Stimulated activated naive CD4-positive, alpha-beta T cell (primary cell): ENCODE measurements at places on chromosomes 3 and 15.

- DNase-seq, result no peak
Observed at GRCh38 chr15:70147178-70147760, 49.6 kb upstream of the TLE3 start.

GRCh38 chr3:156668073-156668763, 6.2 kb upstream of the TIPARP start:
- DNase-seq, result no peak

DNA sequence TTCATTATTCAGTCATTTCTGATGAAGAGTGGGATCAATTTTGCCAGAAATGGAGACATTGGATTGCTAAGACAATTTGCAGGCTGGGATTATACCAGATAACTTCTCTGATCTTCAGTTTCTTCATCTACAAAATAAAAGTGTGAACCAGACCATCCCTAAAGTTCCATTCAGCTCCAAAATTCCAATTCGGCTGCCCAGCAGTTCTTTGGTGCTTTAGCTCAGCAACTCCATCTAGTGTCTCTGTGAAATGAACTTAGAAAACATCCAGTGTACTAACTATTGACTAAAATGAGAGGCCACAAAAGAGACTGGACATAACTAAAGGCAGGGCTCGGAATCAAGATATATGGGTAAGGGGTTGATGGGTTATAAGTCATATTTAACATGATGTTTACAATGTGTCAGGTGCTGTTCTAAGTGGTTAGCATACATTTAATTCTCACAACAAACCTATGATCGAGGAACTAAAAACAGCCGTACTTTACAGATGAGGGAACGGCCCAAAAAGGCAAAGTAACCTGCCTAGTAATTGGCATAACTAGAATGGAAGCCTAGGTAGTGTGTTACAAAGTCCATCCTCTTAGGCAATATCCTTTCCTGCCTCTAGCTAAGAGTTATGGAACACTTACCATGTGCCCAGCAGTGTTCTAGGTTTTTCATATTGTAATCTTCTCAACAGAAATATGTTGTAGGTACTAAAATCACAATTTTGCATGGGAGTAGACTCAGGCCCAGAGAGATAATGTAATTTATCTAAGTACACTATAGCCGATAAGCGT, 17.0 kb downstream of the THAP10 start:
- DNase-seq, result no peak

- no peak for DNase-seq
Observed at GRCh38 chr15:38868326-38869114, 303.9 kb upstream of the RASGRP1 start.

DNA sequence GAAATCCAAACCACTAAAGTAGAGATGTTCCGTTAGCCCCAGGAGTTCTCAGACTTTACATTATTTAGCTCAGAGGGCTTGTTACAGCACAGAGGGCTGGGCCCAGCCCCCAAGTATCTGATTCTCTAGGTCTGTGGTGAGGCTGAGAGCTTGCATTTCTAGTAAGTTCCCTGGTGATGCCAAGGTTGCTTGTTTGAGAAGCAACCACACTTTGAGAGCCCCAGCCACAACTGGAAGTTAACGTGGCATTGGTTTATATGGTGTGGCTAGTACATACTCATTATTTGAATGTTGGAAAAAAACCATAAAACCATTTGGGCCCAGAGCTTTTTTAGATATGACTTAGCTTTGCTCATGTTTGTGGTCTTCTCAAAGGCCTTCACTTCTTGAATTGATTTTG, 35.9 kb downstream of the PRR23E start:
- no peak for DNase-seq

GRCh38 chr3:34207002-34207401, 408.6 kb downstream of the PDCD6IP start:
- DNase-seq, result no peak

DNA sequence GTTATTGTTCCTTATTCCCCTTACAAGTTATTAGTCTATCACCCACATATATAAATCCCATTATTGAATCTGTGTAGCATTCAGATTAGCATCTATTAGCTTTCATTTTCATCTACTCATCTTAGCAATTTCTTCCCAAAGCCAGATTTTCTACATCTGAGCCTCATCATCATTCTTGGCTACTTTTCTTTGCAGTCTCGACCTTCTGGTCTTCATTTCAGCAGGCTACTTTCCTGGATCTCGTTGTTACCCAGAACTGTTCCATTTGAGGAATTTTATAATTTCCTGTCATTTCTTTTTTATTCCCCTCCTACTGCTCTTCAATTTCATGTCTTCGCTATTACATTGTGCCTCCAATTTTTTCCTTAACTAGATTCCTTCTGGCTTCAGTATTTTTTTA, 51.8 kb downstream of the SPRED1 start:
- no peak for DNase-seq

DNA sequence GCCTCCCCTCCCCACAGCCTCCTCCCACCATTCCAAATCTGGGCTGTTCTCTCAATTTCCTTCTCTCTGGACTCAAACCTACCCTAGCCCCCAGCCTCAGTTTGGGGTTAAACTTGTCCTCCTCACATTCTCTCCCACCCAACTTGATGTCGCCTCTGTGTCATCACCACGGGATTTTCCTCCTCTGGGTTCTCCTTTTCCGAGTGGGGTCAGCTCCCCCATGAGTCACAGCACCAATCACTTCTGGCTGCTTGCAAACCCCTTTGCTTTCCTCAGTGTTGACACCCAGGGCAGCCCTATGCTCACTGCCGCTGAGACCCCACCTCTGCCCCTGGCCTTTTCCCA, 451 bp downstream of the CCR5AS start:
- DNase-seq, result no peak

- no peak for DNase-seq
Observed at GRCh38 chr3:161064413-161064812, 40.7 kb downstream of the B3GALNT1 start.

DNA sequence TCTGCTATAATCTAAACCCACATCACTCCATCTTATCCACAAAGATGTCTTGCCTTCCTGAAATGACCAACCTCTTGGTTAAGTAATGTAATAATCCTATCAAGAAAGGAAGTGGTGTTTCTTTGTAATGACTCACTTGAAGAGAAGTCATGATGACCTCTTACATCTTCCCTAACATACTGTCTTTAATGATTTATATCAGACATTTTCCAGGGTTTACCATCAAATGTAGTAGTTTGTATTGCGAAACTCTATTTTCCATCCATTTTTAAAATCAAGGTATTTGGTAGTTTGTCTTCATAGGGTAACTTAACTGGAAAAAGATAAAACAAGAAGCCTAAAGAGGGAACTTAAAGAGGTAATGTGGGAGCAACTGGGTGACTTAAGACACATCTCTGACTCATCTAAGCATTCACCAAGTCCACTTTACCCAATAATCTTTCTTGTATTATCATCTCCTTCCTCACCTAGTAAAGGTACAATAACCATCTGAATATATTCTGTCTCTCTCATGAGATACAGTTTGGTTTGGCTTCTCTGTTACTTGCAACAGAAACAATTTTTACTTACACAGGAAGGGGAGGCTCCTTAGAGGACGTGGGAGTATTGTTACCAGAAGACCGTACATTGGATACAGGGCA, 5.7 kb upstream of the MAPK6 start:
- DNase-seq, result no peak

DNA sequence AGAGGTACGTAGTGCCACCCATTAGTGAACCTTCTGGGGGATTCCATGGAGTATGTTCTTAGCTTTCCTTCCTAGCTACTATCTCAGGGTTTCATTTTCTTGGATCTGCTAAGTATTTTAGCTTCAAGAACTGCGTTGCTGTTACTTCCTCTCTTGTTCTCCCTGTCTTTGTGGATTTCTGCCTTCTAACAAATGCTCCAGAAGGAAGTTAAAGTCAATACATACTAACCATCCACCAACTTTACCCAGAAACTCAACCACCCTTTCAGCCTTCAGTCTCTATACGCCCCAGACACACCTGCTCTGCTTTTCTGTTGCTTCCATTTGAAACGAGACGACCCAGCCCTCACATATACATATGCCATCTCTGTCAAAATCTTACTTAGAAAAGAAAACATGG, 2.4 kb upstream of the KLF13 start:
- DNase-seq, result no peak

- no peak for DNase-seq
Observed at GRCh38 chr15:53453253-53454105, 306.0 kb downstream of the WDR72 start.

GRCh38 chr3:128493570-128494366, 767 bp upstream of the GATA2 start:
- no peak for DNase-seq

DNA sequence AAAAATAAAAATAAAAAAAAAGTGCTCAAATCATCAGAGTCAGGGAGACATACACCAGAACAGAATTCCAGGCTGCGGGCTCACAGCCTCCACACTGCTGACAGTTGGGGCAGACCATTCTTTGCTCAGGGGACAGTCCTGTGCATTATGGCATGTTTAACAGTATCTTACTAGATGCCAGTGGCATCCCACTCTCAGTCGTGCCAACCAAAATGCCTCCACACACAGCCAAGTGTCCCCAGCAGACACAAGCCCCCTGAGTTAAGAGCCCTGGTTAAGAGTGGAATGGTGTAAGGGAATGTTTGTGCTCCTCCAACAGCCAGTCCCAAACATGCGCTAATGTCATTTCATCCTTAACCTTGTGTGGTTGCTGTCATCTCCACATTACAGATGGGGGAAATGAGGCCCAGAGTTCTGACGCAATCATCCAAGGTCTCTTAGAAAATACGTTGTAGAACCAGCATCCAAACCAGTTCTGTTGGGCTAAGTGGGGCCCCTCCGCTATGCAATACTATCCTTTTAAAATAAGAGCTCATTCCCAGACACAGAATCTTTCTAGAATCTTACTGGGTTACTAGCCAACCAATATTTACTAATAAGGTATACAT, 26.0 kb downstream of the CFAP92 start:
- DNase-seq, result no peak

DNA sequence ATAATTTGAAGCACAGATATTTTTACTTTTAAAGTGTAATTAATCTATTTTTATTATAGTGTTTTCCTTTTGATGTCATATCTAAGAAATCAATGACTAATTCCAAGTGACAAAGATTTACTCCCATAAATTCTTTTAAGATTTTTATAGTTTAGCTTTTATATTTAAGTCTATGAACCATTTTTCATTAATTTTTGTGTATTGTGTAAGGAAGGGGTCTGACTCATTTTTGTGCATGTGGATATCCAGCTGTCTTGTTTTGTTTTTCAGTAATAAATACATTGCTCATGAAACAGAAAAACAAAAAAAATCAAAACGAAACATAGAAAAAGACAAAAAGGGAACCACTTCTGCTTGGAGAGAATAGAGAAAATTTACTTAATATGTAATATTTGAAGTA, 145.1 kb downstream of the EPHA6 start:
- no peak for DNase-seq

DNA sequence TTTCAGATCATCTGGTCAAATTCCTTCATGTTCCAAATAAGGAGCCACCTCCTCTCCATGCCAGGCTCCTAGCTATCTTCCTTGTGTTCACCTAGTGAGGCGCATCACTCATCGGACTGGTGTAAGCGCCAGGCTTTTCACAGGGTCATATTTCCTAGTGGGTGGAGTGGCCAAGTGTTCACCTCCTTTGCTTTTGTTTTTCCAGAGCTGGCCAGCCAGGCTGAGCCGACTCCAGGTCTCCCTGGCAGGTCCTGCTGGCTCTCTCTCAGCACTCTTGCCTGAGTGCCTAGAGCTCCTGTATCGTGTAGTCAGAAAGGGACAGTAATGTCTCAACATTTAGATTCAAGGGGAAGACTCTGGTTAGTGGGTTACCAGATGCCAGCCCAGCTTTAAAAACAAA, 31.0 kb downstream of the HEG1 start:
- no peak for DNase-seq

GRCh38 chr15:74458473-74458872, 2.5 kb downstream of the UBL7 start:
- no peak for DNase-seq

GRCh38 chr15:66760097-66760967, 58.3 kb downstream of the SMAD6 start:
- no peak for DNase-seq

DNA sequence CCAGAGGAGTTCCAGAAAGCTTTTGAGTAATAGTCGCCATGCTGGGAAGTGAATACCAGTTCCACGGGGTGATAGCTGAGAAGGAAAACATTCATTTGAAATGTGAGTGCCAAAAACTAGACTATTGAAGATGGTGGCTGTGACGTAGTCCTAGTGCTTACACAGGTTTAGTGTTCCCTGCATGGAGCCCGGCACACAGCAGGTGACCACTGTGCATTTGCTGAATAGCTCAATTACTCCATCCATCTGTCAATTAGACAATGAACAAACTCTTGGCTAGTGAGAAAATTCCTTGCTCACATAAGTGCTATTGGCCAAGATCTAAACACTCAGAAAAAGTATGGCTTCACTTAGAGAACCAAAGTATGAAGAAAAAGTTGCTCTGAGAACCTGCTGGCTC, 448.1 kb upstream of the WNT5A start:
- no peak for DNase-seq

DNA sequence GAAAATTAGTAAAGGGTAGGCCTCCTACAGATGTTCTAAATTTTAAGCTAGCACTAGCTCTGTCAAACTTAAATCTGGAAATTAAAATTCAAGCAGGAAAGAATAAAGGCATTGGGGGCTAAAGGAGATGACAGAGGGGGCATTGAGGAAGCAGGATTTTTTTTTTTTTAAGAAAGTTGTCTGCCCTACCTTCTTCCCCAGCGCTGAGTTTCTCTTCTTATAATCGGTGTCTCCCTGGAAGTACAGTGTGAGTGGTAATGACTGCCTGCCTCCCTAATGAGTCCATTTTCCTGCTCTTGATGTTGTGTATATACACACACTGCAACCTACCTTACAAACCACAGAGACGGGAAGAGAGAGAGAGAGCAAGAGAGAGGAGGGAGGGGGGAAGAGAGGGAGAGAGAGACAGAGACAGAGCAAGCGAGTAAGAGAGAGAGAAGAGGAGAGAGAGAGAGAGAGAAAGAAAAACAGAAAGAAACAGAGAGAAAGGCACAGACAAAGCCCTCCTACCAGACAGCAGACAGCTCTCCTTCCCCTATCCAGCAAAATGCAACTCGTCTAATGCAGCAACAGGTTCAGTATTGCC, 47.0 kb downstream of the ZBTB20 start:
- DNase-seq, result peak; percentile 1

GRCh38 chr15:88316586-88316985, 60.0 kb upstream of the NTRK3 start:
- no peak for DNase-seq

GRCh38 chr3:8112587-8112986, 389.0 kb upstream of the LMCD1 start:
- no peak for DNase-seq

DNA sequence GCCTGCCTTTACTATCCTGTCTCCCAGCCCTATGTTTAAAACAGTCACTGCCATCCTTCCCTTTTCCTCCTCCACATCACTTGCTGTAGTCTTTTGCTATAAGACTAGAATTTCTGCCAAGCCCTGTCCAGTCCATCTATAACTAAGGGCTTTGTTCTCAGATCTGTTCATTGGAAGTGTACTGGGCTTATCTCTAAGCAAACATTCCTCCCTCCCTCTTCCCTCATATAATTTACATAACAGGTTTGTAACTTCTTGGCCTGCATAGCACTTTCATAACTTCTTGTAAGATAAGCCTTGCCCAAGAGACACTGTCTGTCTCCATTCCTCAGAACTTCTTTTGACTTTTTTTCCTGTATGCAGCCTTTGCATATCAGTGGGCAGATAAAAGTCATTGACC, 16.7 kb downstream of the TPRG1 start:
- no peak for DNase-seq
